ENCODE measurements at places on chromosomes 16 and 17.

- DNase-seq = peak; percentile 60
Observed at GRCh38 chr17:65064452-65065019, 8.0 kb upstream of the GNA13 start.

- DNase-seq = no peak
Observed at GRCh38 chr16:14321542-14321941, 250.4 kb downstream of the MRTFB start.

GRCh38 chr16:66612422-66612821, 7.9 kb downstream of the CMTM3 start:
- no peak for DNase-seq

DNA sequence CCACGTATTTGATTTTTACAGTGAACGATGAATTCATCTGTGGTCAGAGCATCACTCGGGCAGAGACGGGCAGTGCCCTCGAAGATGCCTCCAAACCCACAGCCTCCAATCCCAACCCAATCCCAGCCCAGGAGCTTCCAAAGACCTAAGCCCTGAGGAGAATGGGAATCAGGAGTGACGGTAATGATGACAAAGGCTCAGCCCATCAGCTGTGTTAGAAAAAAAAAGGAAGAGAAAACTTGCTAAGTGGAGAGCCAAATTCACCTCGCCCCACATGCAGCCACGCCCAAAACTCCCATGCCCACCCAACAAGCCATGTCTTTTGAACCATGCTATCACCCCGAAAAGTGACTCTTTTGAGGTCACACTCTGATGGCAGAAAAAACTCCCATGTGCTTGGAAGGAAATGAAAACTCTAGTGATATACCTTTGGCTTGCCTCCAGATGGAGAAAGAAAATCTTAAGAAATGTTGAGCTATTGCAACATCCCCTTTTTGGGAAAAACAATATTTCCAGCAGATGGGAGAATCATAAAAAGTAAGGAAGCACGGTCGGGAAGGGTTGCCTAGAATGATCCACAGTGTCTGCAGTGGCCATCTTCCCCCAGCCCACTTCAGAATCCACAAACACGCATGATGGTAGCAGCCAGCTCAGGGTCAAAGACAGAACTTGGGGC, 37.7 kb downstream of the XYLT1 start:
- peak; percentile 61 for DNase-seq

GRCh38 chr16:73286346-73287267, 238.7 kb upstream of the ZFHX3 start:
- DNase-seq = no peak
